ENCODE measurements at places on chromosomes 1 and 21.

GRCh38 chr1:46488343-46489168 is 1.1 kb upstream of the DMBX1 start:
- no peak for DNase-seq

- DNase-seq: no peak
Measured at GRCh38 chr1:26938004-26938658, 16.6 kb downstream of the NUDC start.

DNA sequence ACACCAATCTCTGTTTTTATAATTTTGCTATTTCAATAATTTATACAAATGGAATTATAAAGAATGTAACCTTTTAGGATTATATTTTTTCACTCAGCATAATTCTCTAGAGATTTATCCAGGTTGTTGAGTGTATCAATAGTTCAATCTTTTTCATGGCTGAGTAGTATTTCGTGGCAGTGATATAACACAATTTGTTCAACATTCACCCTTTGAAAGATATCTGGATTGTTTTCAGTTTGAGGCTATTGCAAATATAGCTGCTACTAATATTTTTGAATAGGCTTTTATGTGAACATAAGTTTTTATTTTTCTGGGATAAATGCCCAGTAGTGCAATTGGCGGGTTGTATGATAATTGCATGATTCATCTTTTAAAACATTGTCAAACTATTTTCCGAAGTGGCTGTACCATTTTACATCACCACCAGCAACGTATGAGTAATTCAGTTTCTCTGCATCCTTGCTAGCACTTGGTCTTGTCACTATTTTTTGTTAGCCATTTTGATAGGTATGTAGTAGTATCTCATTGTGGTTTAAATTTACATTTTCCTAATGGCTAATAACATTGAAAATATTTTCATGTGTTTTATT is 55.6 kb upstream of the ABCD3 start:
- DNase-seq: no peak

- DNase-seq: no peak
Measured at GRCh38 chr1:181028196-181028595, 5.5 kb upstream of the STX6 start.

- DNase-seq: no peak
Measured at GRCh38 chr1:55084257-55084656, 44.9 kb downstream of the PCSK9 start.

DNA sequence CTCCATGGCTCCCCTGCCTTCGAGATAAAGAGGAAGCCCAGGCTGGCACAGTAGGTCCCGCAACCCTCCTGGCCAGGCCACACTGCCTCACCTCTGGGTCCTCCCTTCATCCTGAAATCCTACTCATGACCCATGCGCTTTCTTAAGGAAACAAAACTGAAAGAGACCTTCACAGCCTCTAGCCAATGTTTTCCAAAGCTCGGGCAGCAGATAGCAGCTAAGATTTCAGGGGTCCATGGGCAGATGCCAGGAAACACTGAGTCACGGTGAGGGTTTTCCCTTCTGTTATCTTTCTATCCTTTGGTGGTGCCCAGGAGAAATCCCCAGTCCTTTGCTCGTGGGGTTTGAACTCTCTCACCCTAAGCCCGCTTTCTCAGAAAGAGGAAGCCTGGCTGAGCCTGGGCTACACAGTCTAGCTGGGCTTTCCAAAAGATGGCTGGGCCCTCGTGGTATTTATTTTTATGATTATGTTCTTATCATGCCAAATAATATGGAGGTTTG is 26.6 kb downstream of the TTC39A start:
- peak; percentile 24 for DNase-seq

DNA sequence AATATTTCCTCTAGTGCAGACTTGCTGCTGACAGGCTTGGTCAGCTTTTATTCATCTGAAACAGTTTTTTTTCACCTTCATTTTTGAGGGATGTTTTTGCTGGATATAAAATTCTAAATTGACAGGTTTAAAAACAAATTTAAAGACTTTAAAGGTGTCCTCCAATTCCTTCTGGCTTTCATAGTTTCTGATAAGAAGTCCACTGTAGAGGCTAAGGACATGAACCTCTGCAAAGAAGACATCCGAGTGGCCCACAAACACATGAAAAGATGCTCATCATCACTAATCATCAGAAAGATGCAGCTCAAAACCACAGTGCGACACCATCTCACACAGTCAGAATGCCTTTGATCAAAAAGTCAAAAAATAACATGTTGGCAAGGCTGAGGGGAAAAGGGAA is 42.0 kb upstream of the DYRK1A start:
- DNase-seq: no peak

DNA sequence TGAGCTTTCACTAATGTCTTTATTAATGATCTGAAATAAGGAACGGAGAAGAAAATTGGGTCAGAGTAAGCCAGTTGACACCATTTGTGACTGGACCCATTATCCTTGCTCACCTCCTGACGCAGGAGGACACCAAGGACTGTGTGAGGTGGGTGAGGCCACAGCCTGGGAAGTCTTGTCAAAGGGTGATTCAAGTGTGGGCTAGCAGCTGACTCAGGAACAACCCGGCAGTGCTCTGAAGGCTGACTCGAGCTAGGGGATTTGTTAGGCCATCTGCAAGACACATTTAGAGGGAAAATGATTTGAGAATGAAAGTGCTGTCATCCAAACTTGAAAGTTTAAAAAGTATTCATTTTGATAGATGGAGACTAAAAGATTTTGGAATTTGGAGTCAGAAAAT is 21.2 kb downstream of the PRRX1 start:
- DNase-seq: no peak

Data from stimulated activated CD8-positive, alpha-beta memory T cell treated with anti-CD3 and anti-CD28 coated beads, Interleukin-15, amount 100 ng/mL, for 48 hours (primary cell).